HFF-Myc (cell line): ENCODE measurements at places on chromosomes 7 and 10.
A peak's percentile ranks its signal among the peaks of the same experiment; 100 is the strongest.

DNA sequence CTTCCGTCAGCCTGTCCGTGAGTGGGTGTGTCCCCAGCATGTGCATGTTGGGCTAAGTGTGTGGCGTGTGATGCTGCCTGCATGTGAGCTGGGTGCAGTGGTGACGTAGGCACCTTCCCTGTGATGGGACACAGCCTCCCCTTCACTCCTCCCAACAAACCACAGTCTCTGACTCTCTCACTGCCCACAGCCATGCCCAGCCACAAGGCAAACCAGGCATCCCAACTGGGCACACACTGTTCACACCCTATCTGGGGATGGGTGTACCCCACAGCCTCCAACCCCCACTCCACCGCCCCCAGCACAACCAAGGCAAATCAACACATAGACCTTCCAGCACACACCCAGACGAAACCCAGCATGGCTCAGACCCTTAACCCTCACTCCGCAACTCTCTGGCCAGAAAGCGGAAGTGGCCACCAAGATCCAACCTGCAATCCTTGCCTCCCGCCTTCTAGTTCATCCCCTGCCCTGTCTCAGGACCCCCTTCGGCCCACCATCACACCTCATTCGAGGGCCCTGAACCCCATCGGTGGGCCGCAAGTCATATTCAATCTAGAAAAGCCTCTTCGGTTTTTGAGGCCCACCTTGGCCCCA, 10.4 kb downstream of the PSD start:
- no peak for DNase-seq

DNA sequence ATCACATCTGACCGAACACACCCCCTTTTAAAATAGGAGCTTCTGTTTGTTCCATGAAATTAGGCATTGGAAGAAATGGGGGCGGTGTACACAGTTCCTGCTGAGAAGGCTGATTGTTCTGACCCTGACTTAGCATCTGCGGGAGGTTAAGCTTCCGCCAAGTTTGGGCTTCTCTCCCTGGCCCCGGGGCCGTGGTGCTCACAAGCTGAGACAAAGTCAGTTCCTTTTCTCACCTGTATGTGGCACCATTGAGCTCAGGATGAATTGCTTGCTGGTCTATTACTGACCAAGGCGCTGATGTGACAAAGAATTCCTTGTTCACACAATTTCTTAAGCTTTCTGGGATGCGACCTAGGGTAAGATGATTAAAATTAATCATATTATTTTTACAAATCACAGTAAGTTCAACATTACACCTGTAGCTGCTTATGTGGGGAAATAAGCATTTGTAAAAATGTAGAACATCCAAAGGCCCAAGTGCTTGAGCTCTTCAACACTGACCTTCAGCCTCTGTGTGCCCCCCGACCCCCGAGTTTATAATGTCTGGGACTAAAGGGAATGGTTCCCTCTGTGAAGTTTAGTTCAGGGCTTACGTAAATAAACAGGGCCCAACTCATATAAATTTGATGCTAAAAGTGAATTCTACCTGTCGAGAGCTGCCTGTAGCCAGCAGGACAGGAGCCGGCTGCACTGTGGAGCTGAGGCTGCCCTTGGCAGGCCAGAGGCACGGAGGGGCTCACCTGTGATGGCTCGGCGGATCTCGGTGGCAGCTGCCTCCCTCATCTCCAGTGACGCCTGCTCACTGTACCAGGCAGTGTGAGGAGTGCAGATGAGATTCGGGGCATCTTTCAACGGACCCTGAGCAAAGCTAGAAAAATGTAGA, 50.8 kb downstream of the ZRANB1 start:
- peak; percentile 44 for DNase-seq

DNA sequence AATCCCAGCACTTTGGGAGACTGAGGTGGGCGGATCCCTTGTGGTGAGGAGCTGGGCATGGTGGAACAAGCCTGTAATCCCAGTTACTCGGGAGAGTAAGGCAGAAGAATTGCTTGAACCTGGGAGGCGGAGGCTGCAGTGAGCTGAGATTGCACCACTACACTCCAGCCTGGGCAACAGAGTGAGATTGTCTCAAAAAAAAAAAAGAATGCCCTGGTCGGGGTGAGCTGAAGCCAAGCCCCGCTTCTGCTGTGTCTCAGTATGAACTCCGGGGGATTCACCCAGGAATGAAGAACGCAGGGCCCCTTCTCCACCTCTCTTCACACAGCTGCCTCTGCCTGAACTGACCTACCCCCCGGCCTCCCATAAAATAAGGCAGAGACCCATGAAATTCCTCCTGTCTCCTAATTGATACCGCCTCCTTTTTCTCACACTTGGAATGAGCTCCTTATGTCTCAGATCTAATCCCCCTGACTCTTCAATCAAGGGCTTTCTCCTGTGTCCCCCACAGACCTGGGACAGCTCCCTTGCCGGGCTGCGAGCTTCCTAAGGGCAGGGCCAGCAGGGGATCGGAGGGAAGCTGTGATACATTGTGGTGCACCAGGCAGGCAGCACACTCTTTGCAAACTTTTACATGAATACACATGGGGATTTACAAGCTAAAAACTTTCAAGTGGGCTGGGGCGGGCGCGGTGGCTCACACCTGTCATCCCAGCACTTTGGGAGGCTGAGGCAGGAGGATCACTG, 911 bp upstream of the ZP3 start:
- no peak for DNase-seq

- no peak for DNase-seq
Measured at GRCh38 chr7:84248267-84248666, 53.7 kb upstream of the SEMA3A start.

DNA sequence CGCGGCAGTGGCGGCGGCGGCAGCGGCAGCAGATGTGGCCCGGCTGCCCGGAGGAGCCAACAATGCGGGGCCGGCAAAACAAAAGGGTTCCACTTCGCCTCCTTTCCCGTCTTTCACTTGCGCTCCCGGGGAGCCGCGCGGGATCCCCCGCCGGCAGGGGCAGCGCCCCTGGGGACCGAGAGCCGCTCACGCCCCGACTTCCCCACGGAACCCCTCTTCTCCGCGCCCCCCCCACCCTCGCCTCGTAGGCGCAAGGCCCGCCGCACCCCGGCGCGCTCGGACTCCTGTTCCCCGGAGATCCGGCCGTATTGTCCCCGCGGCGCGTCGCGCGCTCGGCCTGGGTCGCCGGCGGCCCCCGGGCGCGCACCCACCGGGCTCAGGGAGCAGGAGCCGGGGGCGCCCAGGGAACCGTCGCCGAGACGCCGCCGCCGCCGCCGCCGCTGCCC, 854 bp downstream of the CTBP2 start:
- no peak for DNase-seq
